Cardiac septum (tissue), 1 donor: ENCODE measurements at places on chromosomes 1 and 21. TPM values are rescaled to one million over a fixed set of nuclear protein-coding genes. Genes with fewer than 3 reads are reported as not detected.

GRCh38 chr21:44334329-44335030, 4.7 kb downstream of the CFAP410 start:
- DNase-seq, result no peak

GRCh38 chr21:39441502-39442475, 3.8 kb downstream of the LCA5L start:
- DNase-seq, result no peak

- DNase-seq, result peak; percentile 83
These were observed 43.5 kb downstream of the CD34 start for GRCh38 chr1:207867136-207868109.

DNA sequence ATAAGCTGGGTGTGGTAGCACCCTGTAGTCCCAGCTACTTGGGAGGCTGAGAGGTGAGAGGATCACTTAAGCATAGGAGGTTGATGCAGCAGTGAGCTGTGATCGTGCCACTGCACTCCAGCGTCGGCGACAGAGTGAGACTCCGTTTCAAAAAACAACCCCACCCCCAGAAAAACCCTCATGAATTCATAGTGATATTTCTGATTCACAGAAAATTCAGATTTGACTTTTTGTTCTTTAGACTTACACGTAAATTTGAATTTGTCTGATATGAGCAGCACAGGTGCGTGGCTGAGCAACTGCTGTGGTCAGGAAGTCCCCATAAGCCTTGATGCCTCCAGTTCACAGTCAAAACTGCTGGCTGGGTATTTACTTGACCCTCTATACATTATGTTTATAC, 10.0 kb upstream of the MORC3 start:
- no peak for DNase-seq

DNA sequence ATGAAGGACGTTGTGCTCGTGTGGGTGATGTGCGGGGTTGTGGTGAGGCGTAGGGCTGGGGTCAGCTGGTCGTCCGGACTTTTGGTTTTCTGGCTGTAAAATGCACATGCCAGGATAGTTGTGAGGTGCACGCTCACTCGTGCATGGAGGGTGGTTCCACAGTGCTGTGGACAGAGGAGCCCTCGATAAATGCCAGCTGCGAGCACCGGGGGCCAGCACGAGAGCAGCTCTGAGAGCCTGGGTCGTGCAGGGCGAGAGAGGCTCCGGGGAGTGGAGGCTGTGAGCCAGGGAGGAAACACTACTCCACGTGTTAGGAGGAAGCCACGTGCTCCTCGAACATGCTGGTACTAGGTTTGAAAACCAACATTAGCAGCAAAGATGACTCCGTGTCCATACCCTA, 39.4 kb downstream of the COL18A1 start:
- no peak for DNase-seq

DNA sequence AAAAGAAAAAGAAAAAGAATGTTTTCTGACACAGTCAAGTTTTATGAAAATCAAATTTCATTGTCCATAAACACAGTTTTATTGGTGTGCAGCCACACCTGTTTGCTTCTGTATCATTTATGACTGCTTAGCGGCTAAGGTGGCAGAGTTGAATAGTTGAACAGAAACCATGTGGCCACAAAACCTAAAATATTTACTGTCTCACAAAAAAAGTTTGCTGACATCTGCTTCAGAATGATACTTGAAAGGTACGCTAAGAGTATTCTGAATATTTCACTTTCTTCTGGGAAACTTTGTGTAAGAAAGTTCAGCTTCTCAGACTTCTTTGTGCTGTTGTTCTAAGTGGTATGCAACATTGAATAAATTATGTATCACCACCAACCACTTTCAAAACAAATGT, 6.2 kb downstream of the KCNK1 start:
- DNase-seq, result no peak

DNA sequence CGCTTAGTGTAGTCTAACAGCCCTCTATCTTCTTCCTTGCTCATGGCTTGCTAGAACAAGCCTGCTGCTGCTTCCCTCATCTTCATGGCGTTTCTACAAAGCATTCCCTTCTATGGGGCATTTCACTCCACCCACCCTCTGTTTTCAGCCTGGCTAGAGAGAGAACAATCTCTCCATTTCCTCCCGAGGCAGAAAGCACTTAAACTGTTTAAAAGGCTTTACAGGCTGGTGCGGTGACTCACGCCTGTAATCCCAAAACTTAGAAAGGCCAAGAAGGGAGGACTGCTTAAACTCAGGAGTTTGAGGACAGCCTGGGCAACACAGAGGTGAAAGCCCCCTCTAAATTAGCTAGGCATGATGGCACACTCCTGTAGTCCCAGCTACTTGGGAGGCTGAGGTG, 17.8 kb downstream of the ORC1 start:
- no peak for DNase-seq

DNA sequence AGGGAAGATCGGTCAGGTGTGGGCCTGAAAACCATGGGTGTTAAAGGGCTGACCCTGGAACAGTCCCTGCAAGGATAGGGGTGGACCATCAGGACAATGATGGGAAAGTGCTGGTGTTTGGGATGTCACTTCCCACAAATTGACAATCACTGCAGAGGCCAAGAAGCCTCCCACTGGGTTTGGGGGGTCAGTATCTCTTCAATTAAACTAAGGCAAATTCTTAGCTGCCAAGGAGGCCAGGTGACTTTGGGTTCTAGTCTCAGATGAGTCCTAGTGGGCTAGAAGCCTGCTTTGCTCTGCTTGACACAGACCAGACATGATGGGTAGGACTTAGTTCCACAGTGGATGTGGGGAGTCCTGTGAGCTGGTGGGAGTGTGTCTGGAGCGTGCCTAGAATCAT, 29.3 kb upstream of the KCNA2 start:
- no peak for DNase-seq

DNA sequence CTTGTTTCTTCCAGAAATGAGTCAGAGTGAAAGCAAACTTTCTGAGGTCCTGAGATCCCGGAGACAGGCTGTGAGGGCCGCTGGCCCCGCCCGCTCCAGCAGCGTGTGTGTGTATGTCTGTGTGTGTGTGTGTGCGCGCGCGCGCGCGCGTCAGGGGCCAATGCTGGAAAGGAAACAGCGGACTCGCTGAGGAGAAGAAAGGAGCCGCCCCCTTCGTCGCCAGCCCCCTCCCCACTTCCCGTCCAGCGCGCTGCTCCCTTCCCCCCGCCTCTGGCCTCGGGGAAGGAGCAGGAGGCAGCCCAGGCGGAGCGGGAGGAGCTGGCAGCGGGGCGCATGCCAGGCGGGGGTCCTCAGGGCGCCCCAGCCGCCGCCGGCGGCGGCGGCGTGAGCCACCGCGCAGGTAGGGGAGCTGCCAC, at the start of gene DISC1:
DISC1 (plus strand) TSS at position 256 of the 416 bp plus-strand sequence; CDS start at position 334, 78 bp downstream.
- DNase-seq, result peak; percentile 93

DNA sequence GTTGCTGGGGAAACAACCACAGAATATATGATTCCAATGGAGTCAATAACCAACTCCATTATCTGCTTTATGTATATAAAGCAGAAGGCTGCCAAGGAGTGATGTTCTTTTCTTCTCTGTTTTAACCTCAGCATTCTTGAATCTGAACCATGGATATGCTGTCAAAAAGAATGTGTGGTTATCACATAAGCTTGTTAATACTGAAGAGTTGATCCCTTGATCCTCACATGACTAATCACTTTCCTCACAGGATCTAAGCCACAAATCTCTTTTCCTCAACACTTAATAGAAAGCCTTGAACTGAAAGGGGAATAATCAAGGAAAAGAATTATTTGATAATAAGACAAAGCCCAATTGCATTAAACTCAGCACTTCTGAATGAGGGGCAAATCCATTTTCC, 271.3 kb upstream of the KIAA0040 start:
- no peak for DNase-seq

GRCh38 chr1:51877434-51878307, 856 bp downstream of the NRDC start:
- no peak for DNase-seq

DNA sequence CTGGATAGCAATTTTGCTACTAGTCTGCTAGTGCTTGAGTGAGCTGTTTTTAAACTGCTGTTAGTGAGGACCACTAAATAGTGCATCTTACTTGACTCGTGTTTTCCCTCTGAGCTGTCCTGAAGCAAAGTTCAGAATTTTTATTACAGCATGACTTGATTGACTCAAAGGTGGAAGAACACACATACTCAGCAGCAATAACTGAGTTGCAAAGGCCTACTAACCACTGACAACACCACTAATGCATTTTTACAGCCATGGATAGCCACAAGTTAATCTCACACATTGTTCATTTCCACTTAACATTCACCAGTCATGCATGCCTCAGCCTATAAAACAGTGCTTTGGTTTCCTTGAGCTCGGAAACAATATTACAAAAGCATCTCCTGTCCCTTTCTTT, 148.7 kb downstream of the RUNX1 start:
- no peak for DNase-seq

- no peak for DNase-seq
These were observed 361.0 kb downstream of the ADGRL2 start for GRCh38 chr1:82161700-82162141.

DNA sequence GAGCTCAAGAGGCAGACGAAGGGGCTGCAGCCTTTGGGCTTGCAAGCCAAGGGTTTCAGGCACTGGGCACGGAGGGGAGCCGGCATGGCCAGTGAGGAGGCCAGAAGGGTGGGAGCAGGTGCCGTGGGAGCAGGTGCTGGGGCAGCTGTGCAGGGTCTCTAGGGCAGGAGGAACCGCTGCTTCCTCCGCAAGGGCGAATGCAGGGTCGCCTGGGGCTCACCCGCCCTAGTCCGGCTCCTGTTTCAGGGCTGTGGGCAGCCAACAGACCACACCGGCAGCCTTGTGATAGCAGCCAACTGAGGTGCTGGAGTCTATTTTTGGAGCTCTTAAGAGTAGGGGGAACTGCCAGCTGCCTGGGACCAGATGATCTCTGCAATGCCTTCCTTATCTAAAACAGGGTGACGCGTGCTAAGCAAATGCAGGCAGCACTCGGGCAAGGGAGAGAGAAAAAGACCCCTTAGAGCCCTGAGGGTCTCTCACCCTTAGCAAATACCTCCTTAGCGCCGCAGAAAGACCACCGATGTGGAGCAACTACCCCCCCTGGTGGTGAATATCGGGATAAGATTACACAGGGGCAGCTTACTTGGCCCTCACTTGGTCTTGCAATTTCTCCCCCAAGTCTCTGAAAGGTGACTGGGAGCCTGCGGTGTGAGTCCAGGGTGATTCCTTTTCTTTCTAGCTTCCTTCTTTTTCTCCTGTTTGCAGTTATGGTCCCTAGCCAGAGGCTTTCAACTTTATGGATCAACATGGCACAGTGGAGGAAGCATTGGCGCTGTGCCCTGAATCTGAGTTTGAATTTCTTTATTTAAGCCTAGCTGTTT, 20.7 kb upstream of the MAPKAPK2 start:
- DNase-seq, result peak; percentile 81

GRCh38 chr1:156366378-156367166, 2.4 kb upstream of the RHBG start:
- DNase-seq, result no peak

DNA sequence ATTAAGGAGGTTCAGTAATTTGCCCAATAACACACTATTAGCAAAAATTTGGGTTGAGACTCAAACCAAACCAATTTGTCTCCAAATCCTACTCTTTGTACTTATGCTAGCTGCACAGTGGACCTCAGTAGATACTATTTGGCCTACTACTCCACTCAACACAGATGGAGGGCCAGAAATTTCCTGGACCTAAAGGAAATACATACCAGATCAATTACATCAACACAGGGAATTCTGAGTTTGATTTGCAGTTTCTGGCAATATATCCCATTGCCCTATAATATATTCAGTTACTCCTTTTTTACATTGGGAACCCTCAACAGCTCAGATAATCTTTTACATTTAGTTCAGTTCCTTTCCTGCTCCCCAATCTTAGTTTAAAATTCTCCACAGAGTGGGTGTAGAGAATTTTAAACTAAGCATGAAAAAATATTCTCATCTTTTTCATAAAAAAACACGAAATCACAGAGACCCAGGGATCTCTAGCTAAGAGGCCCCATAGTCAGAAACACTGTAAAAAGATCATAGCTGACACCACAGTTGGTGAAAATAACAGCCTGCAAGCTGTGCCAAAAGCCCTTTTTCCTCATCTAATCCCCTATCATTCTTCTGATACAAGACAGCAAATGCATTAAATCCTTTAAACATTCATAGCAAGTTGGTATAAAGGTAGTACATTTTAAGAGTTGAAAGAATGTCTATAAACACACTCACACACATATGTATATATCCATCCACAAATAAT, 317.7 kb upstream of the ESRRG start:
- no peak for DNase-seq

Gene TIE1
- total RNA-seq, result 27.7 TPM

Gene DNAJC6
- total RNA-seq, result 6.5 TPM

Gene PDE9A
- total RNA-seq, result 1.1 TPM

Gene SEC16B
- total RNA-seq, result 1.3 TPM

Gene PGBD5
- total RNA-seq, result 14.0 TPM

Gene FCGR1A
- total RNA-seq, result 8.1 TPM

Gene SYNC
- total RNA-seq, result 18.2 TPM

Gene KCNK1
- total RNA-seq, result 10.3 TPM

Gene URB2
- total RNA-seq, result 5.5 TPM

Gene PRSS38
- total RNA-seq, result not detected
